Liver (tissue), 10 donors: ENCODE measurements at places on chromosomes 1 and 21.
A peak's percentile ranks its signal among the peaks of the same experiment; 100 is the strongest.

DNA sequence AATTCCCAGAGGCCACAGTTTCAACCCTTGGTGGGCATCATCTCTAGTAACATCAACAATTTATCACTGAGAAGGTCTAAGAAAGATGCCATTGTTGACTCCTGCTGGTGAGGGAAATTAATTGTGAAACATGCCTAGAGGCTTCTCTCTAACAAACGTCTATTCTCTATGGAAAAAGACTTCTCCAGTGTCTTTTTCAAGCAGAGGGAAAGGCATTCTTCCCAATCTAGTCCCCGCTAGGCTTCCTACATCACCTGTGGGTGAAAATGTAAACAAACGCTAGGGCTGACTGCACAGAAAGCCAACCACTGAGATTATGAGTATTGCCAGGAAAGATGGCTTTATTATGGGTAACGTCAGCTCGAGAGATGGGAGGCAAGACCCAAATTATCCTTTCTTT is 677.4 kb downstream of the NCAM2 start:
- DNase-seq: no peak

GRCh38 chr1:51733793-51734522 is 117.1 kb downstream of the OSBPL9 start:
- no peak for DNase-seq

DNA sequence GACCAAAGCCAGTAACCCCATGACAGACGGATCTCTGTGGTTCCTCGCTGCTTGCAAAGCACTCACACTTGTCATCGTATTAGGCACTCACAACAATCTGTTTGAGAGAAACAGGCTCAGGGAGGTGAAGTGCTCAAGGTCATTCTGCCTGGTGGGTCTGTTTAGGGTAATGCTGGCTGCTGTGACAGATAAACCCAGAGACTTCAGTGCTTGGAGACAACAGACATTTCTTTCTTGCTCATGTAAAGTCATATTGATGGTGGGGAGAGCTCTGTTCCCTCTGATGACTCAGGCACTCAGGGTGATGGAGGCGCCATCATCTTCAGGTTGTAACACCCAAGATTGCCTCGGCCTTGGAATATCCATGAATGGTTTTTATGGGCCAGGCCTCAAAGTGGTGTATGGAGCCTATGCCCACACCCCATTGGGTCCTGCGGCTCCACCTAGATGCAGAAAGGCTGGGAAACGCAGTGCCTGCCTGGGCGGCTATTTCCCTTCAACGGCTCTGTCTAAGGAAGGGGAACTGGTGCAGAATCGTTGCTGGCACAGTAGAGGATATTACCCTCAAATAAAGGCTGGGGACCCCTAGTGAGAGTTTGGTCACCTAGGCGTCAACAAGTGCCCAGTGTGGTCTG is 71.6 kb upstream of the SELENON start:
- no peak for DNase-seq

DNA sequence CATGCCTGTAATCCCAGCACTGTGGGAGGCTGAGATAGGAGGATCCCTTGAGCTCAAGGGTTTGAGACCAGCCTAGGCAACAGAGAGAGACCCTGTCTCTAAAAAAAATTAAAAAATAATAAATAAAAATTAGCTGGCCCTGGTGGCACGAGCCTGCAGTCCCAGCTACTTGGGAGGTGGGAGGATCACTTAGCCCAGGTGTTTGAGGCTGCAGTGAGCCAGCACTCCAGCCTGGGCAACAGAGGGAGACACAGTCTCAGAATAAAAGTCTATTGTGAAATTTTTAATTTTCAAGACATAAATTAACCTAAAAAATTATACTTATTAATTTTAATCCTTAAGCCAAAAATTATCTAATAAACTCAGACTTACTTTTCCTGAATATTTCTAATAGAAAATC is 131.2 kb upstream of the ZNHIT6 start:
- DNase-seq: no peak

GRCh38 chr1:88291611-88292354 is 392.3 kb upstream of the PKN2 start:
- DNase-seq: no peak

GRCh38 chr21:38273745-38274542 is 17.2 kb downstream of the KCNJ15 start:
- DNase-seq: no peak

GRCh38 chr1:154551474-154551873 is 7.0 kb downstream of the UBE2Q1 start:
- DNase-seq: no peak

- no peak for DNase-seq
These were observed 7.3 kb downstream of the RUSC1 start for GRCh38 chr1:155327981-155328380.

DNA sequence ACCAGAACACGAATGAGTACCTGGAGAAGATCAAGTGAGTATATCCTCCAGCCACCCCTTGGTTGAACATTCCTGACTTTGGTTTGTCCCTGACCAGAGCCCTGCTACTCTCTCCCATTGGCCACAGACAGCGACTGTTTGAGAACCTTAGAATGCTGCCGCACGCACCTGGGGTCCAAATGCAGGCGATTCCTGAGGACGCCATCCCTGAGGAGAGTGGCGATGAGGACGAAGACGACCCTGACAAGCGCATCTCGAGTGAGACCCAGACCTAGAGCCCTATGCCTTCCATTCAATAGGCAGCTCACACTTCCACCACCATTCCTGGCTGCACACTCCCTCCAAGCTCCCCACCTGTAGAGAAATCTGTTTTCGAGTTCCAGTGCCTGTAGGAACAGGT is 4.5 kb downstream of the MARCKSL1 start:
- DNase-seq: no peak

DNA sequence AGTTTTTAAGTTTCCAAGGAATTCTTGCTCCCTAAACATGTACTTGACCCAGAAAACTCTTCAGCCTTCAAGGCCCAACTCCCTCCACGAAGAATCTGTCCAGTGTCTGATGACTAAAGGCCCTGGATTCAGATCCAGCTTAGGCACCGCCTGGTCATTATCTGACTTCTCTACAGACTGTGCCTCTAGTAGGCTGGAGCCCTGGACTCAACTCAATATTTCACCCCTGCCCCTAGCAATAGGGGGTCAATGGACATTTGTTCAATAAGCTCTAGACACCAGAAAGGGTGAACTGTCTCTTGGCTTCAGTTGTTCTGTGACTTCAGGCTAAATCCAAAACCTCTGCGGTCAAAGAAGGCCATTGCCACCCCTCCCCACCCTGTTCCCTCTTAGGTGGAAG is 34.5 kb downstream of the NUAK2 start:
- no peak for DNase-seq

DNA sequence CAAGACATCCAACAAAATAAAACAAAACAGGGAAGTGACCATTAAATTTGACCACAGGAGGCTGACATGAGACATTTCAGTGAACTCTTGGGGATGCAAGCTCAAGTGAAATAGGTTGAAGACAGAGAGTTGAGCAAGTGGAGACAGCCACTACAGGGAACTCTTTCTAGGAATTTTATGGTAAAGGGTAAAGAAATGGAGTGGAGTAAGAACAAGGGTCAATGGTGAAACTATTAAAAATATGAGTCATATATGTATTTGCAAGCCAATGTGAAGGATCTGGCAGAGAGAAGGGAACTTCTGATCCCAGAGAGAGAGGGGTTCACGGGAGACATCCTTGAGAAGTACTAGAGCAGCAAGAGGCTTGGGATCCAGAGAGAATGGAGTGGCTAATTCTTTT is 9.1 kb upstream of the TRABD2B start:
- no peak for DNase-seq

DNA sequence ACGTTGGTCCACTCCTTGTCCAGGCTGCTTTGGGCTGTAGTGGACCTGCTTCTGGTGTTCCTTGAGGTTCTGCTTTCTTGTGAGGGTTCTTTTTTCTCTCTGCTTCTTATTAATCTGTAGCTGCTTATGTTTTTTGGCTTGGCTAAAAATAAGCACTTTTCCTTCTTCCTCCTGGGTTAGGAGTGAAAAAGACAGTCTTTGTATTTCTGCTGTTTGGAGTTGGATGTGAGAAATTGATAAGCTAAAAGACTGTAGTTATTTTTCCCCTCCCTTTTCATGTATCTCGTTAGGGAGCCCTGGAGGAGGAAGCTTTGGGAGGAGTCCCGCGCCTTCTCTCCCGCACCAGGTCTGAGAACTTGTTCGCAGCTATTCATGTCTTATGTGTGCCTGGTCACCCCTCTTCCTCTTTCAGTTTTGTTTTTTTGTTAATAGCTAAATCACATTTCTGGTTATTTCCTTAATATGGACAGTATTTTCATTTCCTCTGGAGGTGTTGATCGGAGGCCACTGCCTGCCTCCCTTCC is 79.0 kb downstream of the GALNT2 start:
- DNase-seq: no peak

DNA sequence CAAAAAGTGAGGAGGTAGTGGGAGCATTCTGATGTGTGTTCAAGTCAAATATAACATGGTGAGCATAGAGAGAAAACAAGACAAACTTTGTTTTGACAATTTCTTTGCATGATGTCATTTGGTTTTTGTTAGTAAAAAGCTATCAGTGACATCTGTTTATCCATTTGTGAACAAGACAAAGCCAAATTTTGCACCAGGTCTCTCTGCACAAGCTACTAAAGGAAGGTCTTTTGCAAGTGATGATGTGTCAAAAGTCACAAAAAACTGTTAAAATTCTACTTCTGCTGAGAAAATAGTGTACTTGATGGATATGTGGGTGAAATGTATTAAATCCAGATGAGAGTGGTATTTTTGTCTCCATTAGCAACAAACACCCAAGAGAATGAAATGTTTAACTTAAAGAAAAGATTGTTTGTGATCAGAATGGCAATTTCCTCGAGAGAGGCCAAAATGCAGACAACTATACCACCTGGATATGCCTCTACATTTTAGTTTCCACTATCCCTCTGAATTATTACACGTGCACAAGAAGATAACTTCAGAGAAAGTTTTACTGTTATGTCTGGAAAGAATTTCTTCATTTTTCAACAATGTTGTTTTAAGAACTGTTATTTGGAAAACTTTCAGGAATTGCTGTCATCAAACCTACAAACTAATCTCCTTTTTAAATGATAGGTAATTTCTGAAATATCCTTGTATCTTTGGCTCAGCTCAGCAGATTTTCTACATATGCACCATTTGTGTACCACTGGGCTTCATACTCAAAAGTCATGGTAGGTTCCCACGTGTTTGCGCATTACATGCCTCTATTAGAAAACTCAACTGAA is 807.4 kb upstream of the ADGRL2 start:
- no peak for DNase-seq

DNA sequence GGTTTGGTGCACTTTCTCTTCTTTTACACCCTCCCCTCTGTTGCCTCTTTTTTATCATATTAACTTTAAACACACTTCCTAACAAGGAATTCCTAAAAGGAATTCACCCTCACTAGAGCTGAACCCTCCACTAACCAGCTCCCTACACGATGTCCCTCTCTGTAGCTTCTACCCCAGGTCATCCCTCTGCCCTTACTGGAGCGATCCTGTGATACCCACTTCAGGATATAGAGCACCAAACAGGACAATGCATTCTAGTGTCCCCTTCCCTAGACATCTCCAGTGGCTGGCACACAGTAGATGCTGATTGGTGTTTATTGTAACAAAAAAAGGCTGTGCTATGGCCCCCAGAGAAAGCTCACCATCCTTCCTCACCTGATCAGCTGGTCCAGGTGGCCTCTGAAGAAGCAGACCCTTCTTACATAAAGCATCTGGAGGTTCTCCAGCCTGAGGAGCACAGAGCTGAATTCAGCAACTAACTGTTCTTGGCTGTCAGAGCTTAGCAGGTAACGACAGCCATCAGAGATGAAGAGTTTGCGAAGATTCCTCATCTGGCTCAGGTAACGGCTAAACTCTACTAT is 1.4 kb downstream of the PRAMEF18 start:
- DNase-seq: no peak

GRCh38 chr1:53526451-53527101 is 67.4 kb downstream of the DMRTB1 start:
- DNase-seq: no peak

DNA sequence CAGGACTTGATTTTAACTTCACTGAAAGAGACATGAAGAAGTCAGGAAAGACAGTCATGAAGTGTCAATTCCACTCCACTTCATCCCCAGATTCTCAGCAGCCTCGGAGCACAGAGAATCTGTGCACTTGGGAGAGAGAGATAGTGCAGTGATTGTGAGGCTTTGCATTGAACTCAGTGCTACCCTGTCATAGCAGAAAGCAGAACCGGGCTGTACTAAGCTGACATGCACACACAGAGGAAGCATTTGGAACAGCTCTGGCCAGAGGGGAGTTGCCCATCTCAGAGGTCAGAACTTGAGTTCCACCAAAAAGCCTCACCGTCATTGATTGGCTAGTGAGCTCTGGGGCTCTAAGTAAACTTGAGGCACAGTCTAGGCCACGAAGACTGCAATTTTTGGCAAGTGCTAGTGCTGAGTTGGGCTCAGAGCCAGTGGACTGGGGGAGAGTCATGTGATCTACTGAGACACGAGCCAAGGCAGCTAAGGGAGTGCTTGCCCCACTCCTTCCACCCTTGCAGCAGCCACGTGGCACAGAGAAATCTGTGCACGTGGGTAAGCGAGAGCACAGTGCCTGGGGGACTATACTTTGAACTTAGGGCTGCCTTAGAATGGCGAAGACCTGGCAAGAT is 810.2 kb upstream of the ADAMTS5 start:
- DNase-seq: no peak

DNA sequence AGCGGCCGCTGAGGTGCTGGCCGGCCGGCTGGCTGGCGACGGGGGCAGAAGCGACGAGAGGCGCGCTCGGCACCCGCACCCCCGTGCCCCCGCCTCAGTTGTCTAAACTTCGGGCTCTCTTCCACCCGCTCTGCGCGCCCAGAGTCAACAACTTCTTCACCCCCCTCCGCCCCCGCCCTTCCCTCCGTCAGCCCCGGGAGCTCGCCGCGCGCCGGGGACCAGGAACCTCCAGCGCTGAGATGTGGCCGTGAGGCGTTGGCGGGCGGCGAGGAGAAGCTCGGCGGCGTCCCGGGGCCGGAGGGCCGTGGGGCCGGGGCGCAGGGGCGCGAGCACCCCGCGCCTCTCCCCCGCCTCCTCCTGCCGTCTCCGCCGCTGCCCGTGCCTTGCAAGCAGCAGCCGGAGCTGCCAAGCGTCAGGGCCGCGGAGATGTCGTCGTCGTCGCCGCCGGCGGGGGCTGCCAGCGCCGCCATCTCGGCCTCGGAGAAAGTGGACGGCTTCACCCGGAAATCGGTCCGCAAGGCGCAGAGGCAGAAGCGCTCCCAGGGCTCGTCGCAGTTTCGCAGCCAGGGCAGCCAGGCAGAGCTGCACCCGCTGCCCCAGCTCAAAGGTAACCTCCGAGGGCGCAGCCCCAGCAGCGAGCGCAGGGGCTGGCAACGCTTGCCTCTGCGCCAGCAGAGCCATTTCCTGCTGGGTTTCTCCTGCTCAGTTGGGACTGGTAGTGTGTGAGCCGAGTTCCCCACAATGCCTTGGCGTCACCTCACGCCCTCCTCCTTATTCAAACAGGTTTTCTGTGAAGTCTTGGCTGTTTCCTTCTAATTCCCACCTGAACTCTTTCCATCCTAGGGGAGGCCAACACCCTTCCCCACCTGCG is 710 bp downstream of the PPP2R5A start:
- peak; percentile 73 for DNase-seq

GRCh38 chr1:243970077-243970476 is 81.0 kb upstream of the ZBTB18 start:
- no peak for DNase-seq

- no peak for DNase-seq
These were observed 140.2 kb upstream of the RUNX1 start for GRCh38 chr21:35189077-35189863.

- DNase-seq: no peak
These were observed 41.0 kb downstream of the MFSD2A start for GRCh38 chr1:39995973-39996393.
